Stimulated activated CD4-positive, alpha-beta T cell treated with anti-CD3 and anti-CD28 coated beads, TNF-alpha, amount 100 ng/mL, for 1 hour (primary cell): ENCODE measurements at places on chromosomes 2 and 18.

GRCh38 chr2:192119536-192119935, 75.2 kb downstream of the TMEFF2 start:
- DNase-seq, result no peak

DNA sequence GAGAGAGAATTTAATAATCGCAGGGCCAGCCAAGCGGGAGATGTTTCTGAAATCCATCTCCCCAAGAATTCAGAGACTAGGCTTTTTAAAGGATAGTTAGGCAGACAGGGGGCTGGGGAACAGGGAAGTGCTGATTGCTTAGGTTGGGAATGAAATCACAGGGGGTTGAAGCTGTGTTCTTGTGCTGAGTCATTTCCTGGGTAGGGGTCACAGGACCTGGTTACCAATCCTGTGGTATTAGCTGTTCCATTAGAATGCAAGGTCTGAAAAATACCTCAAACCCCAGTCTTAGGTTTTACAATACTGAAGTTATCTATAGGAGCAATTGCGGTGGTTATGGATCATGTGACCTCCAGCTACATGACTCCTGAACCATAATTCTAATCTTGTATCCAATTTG, 4.6 kb downstream of the SP140 start:
- DNase-seq, result no peak

DNA sequence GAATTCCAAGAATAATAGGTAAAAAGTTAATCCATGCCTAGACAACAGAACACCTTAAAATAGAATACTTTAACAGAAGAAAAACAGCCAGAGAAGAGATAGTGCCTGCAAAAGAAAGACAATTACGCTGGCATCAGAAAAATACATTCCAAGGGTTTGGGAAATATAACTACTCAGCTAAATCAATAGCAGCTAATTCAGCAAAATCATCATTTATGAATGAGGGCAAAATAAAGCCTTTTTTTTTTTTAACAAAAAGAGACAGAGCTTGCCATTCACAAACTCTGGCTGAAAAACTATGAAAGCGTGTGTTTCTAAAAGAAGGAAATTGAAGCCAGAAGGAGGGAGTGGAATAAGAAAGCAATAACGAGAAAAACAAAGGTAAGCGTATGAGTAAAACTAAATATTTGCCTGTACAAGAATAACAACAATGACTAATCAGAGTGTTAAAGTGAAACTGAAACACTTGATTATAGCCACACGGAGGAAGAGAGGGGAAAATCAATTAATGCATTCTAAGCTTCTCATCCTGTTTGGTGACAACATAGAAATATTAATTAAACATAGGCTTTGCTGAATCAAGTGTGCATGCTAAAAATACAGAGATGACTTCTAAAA, 90.2 kb downstream of the EHD3 start:
- DNase-seq, result no peak

DNA sequence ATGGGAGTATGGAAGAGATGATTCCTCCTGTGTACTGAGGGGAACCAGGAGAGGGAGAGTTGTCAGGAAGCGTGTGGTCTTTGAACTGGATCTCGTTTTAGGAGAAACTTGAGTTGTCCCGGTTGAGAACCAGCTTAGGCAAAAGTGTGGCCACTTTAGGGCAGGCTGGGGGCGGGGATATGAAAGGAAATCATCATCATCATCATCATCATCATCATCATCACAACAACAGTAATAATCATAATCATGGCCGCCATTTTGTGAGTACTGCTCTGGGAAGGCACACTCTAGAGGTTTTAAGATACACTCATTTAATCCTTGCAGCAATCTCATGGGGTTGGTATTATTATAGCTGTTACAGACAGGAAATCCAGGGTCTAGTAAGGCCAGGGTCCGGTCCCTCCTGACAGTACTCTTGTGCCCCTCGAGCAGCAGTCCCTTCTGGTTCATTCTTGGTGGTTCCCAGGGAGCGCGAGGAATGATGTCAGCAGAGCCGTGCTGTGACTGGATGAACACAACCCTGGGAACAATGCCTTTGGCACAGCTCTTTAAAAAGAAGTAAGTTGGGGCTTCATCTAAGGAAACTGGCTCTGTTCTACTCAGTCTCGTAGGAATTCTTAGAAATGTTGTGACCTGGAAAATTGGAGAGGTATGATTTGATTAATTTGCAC, 33.8 kb downstream of the PARD3B start:
- no peak for DNase-seq

GRCh38 chr18:12694032-12694431, 8.5 kb downstream of the CEP76 start:
- DNase-seq, result no peak

DNA sequence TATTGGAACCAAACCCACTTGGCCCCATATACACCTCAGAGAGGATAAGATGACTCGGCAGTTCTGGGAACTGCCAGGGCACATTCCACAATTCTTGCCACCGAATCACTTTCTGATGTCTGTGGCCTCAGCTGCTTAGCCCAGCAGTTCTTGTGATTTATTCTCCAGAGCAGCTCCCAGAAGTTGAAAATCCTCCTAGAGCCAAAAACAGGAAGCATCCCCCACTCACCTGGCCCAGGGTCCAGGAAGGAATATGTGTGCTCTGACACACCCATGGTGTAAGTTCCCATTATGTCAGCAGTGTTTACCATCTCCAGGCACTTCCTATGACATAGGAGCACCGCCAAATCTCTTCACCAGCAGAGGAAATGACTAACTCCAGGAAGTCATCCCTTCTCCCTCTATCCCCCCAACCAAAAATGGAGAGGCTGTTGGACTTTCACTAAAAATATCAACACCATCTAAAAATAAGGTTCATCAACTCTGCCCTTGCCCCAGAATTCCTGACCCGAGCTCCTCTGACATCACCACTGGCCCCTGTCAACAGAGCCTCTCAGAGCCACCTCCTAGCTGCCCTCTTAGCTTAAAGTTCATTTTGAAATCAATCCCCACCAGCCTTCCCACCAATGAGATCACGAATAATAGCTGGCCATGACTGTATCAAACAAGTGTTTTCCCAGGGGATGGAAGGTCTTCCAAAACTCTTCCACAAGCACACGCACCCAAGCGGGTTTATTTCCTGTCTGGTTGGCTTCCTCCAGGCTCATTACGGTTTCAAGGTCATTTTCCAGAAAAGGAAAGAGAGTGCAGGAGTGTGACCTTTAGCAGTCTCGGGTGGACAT, 223.1 kb upstream of the PARD3B start:
- DNase-seq, result no peak

DNA sequence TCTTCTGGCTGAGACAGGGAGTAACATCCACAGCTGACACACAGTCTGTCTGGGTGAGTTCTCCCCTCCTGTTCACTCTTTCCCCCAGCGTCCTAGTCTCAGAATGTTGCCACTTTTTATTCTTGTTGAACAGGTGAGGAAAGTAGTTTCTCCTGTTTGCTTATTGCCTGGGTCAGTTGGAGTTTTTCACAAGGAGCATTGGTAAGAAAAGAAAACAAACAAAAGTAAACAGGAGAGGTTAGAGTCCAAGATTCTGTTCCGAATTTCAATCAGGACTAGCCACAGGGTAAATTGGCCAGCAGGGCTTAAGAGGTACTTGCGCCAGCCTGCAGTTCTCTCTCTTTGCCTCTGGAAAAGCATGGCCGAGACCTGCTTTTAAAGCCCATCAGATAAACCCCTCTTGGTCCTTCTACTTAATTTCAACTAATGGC, 255.0 kb upstream of the EPAS1 start:
- DNase-seq, result no peak

DNA sequence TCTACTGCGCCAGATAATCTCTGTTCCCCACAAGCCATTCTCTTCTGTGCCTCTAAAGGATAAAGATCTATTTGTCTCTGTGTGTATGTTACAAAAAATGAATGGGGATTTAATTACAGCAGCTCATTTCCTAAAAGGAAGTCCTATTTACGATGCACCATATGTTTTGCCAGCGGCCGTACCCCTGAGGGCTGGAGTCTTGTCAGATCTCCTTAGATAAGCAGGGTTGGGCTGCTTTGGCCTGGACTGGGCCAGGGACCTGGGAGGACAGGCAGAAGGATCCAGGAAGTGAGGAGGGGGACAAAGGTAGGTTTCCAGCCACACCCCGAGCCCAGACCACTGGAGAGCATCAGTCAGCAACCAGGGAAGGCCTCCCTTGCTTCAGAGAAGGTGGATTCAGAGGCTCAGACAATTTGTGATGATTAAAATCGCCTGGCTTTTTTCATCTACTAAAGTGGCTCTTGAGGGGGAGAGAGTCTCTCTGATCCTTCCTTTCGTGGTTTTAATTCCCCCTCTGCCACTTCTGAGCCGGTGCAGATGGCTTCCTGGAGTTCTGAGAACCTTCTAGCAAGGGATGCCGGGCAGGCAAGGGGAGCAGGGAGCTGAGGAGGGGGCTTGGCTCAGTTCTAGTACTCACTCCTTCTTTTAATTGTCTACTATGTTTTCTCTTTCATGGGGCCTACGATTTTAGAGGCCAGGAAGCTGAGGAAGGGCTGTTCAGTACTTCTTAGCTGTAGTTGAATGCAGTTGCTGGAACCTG, 42.1 kb downstream of the MYCN start:
- no peak for DNase-seq

- DNase-seq, result no peak
Measured at GRCh38 chr2:183248866-183249567, 124.8 kb downstream of the NUP35 start.

- DNase-seq, result no peak
Measured at GRCh38 chr2:156852210-156852609, 405.3 kb upstream of the GALNT5 start.

DNA sequence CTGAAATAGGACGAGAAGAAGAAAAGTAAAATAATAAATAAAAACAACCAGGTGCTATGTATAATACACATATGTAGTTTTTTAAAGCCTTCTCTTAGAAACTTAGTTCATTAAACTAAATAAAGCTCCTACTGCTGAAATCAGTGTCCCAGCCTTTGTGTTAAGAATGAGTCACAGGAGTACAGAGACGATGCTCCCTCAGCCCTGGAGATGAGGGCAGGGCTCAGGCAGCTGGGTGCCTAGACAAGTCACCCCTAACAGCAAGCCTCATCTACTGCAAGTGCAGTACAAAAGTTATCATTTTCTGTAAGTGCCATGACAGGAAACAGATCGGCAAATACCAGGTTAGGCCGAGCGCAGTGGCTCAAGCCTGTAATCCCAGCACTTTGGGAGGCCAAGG, 18.2 kb downstream of the KIDINS220 start:
- no peak for DNase-seq

DNA sequence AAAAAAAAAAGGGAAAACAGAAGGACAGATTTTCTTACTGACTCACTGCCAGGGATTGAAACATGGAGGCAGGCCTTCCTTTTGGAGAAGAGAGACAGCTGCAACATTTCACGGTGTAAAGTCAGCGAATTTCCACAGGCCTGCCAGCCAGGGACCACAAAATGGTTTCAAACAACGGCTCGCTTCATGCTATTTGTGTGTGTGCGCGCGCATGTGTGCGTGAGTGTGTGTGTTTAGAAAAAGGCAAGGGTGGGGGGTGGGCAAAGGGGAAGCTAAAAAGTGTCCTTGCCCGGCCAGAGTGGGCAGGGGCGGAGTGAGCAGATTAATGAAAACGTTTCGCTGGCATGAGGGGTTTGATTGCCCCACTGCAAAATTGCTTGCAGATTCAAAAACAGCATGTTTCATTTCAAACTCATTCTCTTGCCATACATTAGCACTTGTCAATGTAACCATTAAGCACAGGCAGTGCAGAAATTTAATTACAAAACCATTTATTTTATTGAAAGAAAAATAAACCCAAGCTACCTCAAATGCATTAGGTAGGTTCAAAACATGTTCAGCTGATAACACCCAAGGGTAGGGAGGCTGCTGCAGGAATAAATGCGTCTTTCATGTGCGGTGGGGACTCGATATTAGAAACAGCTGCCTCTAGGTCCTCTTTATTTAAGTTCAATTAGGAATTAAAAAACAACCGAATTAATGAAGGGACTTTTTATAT, 182.1 kb upstream of the SIX2 start:
- no peak for DNase-seq

GRCh38 chr18:31680433-31680811, 4.0 kb downstream of the B4GALT6 start:
- no peak for DNase-seq

- DNase-seq, result no peak
Measured at GRCh38 chr2:60823694-60824305, 57.6 kb upstream of the REL start.

DNA sequence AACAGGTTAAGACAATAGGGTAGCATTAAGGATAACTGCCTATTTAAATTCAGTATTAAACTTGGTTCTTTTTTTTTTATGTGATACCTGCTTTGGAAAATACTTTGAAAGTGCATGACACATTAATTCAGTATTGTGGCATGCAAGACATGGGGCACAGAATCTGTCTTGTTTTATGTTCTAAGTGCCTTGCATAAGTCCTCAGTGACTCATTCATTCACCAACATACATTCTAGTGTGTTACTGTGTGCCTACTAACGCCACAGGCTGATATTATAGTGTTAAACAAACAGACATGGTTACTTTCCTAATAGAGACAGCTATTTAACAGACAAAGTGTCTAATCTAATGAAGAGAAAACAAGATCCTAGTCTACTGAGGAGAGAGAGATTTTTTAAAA, 91.7 kb downstream of the GCA start:
- no peak for DNase-seq

DNA sequence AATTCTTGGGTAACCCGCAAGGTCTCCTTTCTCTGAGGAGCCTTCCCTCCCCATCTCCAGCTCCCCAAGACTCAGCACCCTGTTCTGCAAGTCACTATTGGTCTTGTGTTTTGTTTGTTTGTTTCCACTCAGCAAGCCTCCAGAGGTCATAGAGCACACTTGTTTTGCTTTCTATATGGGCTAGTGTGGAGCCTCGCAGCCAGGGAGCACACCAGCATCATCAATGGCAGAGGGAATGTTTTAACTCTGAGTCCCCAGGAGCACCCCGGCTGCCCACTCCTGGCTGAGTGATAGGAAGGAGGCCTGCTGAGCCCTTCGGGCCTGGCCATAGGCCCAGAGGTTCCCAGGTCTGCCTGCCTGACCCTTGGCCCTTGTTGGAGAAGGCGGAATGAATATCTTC, 36.6 kb downstream of the GLI2 start:
- DNase-seq, result no peak

DNA sequence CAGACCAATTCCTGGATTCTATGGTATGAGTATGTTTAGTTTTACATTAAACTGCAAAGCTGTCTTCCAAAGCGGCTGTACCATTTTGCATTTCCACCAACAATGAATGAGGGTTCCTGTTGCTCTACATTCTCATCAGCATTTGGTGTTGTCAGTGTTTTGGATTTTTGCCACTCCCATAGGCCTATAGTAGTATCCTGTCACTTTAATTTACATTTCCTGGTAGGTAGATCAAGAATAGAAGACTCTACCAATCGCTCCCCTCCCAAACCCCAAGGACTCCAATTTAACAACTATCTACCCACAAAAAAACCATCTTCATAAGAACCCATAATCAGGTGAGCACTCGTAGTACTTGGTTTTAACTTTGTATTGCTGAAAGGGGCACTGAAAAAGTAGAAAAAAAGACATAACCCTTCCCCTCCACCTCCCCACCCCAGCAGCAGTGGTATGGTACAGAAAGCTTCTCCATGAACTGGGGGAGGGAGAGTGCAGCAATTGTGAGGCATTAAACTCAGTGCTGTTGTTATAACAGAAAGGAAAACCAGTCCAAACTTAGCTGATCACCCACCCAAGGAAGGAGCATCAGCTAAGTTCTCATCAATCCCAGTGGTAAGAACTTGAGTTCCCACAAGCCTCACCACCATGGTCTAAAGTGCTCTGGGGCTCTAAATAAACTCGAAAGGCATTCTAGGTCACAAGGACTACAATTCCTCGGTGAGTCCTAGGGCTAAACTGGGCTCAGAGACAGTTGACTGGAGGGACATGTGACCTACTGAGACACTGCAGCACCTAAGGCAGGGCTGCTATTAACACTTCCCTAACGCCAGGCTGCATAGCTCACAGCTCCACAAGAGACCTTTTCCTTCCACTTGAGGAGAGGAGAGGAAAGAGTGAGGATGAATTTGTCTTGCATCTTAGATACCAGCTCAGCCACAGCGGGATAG, 35.5 kb upstream of the CYTIP start:
- DNase-seq, result no peak
